LHCN-M2 (cell line): ENCODE measurements at places on chromosomes 3 and 15.

DNA sequence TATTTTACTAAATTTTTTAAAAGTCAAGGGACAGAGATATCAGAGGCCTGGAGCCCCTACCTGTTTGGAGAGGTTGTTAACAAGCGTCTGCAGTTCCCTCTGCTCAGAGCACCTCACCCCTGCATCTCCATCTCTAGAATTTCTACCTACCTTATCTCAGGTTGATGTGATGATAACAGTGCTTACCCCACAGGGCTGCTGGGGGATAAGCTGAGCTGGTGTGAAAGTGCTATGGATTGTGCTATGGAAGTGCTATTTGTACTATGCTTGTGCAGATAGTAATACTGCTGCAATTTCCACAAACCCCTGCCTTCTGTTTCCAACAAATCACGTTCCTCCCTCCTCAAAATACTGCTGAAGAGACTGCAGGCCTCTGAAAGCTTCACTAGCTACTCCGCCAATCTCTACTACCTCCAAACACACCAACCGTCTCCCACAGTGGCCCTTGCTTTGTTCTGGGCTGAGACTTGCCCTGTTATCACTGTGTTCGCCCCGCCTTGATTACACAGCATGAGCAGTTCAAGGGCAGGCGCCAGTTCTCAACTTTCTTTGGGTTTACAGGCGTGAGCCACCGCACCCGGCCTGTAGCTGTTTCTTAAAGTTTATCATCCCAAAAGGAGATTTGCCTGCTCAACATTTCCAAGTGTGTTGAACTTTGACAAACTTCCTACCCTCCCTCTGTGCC lies 28.4 kb upstream of the PARL start:
- DNase-seq: no peak

GRCh38 chr3:175129571-175129970 lies 270.4 kb downstream of the NAALADL2 start:
- no peak for DNase-seq

DNA sequence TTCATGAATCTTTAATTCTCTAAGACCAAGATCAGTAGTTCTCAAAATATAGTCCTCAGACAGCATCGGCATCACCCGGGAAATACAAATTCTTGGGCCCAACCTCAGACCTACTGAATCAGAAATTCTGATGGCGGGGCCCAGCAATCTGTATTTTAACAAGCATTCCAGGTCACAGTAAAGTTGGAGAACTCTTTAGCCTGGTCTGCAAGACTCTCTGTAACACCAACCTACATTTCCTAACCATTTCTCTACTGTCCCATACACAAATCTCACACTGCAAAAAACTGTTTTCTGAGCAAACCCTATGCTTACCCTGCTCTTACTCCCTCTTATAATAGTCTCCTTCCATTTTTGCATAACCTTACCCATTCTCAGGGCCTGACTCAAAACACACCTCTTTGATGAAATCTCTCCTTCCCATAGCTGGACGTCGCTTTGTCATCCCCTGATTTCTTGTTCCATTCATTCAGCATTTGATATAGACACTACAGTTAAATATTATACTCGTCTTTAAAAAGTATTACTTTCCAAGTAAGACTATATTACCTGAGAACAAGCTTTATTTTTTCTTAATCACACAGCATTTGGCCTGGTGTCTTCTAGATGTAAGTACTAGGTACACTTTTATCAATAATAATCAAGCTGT lies 83.3 kb upstream of the MYO5C start:
- DNase-seq: no peak

DNA sequence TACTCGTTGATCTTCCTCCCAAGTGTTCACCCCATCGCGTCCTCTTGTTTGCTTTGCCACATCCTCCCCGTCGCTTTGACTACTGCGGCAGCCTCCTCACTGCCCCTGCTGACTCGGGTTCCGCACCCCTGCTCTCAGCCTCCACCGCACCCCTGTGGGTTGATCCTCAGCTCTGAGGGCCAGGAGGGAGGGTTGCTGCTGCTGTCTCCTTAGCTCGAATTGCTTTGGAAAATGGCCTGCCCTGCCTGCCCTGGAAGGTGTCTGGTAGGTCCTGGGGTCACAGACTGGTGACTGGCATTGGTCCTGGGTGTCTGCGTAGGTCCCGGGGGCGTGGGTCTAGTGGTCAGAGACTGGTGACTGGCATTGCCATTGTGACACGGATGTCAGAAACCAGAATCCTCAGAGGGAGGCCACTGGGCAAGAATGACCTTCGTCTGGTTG lies 9.4 kb downstream of the MUC4 start:
- no peak for DNase-seq

GRCh38 chr15:42387603-42388002 lies 28.3 kb downstream of the CAPN3 start:
- no peak for DNase-seq

DNA sequence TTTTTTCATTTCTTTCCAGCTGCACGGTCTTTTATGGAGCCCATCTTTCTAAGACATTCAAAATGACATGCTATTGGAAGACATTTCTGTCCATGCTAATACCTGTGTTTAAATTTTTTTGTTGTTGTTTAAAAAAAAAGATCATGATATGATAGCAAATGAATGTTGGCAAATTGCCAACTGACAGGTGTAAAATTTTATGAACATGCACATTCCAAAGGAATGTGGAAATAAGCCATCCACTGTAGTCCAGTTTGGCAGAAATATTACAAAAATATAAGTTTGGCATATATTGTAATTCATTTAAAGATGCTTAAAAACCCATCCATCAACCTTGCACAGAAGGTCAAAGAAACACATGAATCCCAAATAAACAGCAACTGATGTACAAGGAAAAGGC lies 75.6 kb upstream of the WNT5A start:
- no peak for DNase-seq

DNA sequence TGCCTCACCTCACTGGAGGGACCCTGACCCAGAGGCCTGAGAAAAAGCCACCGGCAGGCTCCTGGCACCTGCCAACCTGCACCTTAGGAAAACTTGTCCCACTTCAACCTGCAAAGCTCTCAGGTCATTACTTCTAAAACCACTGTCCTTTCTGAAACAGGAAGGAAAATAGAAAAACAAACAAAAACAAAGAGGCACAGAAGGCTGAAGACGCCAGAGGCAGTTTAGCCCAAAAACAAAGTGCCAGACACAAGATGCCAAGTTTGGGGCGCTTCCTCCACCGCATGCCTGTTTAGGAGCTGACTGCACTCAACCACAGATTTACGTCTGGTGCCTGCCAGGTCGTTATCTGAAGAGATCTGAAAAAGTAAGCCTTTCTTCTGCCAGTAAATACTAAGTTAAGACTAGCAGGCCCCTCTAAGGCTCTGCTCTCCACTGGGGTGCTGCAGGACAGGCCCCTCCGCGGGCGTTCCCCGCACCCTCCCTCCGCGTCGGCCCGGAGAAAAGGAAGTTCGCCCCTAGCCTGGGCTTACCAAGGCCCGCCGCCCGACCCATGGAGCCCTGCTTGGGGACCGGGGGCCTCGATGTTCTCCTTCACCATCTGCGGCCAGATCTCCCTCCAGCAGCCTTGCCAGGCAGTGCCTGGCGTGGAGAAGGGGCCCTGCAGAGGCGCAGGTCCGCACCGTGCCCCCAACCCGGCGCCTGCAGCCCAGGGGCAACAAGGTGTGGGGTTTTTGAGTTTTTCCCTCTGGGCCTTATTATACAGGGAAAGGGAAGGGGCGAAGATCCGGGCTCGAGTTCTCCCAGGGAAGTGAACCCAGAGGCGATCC lies 1.3 kb downstream of the GOLGA8A start:
- peak; percentile 12 for DNase-seq

DNA sequence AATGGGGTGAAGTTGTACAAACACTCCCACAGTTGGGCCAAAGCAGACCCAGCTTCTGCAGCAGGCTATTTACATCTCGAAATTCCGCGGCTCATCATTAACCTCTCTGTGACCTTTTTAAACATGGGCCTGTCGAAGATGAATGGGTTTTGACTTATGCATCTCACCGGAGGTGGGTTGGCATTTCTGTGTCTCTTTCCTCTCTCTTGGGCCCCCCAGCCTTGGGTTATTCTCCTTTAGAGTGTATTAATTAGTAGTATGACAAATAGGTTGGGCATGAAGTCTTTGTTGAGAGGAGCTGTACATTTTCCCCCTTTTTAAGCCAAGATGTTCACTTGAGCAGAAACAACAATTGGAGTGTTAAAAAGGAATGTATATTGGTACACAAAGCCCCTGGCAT lies 9.8 kb downstream of the SMAD6 start:
- no peak for DNase-seq

GRCh38 chr3:134650431-134651346 lies at the start of gene KY:
TSS of gene KY (minus strand) at chr3:134651022. CDS start at chr3:134650960, 62 bp downstream.
- no peak for DNase-seq
